ENCODE measurements at places on chromosomes 4 and X. TPM values are rescaled to one million over a fixed set of nuclear protein-coding genes. Genes with fewer than 3 reads are reported as not detected.

GRCh38 chr4:94307231-94307871 is 35.3 kb downstream of the HPGDS start:
- DNase-seq: no peak

- no peak for DNase-seq
These were observed 249.6 kb downstream of the OPHN1 start for GRCh38 chrX:68183612-68184214.

- no peak for DNase-seq
These were observed 59.5 kb upstream of the KDR start for GRCh38 chr4:55184600-55185523.

DNA sequence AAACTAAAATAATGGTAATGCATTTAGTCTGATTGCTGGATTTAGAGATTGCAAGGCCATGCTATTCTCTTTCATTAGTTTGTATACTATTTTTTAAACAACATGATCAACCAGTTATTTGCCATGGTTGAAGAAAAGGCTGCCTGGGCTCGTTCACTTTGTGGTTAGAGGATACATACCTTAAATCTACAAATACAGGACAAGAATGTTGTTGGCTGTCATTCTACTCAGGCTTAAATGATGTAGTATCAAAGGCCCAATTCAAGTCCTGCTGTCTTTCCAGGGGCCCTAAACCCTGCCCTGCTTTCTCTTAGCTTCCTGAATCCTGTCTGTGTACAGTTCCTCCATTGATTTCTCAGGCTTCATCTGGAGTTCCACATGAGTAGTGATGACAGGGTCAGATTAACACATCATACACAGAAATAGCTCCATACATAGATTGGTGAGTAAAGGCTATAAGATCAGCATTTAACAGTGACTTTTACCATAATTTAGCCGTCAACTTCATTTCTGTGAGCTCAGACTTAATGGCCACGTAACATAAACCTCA is 114.9 kb upstream of the GPRIN3 start:
- no peak for DNase-seq

ART3 gene
- total RNA-seq: 22.9 TPM

- DNase-seq: peak; percentile 39
These were observed 53.8 kb upstream of the OTUD4 start for GRCh38 chr4:145234091-145234706.

DNA sequence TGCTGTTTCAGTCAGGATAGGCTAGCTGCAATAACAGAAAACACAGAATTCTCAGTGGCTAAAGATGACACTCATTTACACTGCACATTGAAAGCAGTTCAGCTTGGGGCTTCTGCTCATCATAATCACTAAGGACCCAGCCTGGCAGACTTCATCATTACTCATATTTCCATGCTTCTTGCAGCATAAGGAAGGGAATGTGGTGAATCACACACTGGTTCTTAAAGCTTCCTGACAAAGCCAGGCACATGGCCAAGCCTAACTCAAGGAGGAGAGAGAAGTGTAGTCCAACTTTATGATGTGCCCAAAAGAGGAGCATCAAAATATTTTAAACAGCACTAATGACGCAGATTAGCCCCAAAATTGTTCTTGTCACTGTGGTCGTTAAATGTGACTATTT is 186.5 kb downstream of the BANK1 start:
- DNase-seq: peak; percentile 63

DNA sequence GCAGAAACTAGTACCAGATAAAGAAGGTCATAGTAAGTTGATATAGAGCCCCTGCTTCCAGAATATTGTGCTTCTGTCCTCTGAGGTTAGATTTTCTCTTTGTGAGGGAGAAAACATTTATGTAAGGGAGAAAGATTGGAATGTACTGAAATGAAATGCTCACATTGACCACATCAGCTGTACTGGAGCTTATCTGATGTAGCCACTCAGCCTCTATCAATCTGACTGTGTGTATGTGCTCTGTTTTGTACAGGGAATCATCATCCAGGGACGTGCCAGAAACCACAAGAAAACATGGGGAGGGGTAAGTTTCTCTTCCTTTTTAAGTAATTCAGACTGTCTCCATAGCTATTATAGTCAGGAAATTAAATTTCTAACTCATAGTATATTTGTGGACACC is 56.8 kb downstream of the PRRG1 start:
- DNase-seq: no peak

DNA sequence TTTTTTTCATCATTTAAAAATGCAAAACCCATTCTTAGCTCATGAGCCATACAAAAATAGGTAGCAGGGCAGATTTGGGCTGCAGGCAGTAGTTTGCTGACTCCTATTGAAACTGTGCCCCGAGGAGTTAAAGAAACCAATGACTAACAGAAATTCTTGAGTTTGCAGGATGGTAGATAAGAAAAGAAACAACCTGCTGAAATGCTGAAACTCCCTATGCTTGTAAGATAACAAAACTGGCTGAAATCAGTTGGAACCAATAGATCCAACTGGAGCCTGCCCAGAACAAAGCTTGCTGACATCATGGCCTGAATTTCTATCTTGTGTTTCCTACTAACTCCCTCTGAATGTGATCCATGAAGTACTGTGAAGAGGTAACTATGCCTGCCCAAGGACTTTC is 68.6 kb downstream of the ANOS1 start:
- DNase-seq: no peak

GRCh38 chrX:49001521-49002090 is 458 bp downstream of the GRIPAP1 start:
- no peak for DNase-seq

TMEM150C gene
- total RNA-seq: 29.1 TPM

DNA sequence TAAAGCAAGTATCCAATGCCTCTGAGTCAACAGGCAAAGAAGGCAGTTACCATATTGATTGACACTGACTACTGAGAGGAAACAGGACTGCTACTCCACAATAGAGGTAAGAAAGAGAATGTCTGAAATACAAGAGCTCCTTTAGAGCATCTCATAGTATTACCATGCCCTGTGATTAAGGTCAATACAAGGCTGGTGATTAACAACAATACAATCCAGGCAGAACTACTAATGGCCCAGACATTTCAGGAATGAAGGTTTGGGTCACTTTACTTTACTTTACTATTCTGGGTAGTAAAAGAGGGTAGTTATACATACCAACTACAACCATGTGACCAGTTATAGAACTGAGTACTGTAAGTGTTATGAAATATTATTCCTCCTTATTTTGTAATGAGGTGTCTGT is 44.5 kb downstream of the BRWD3 start:
- no peak for DNase-seq

GRCh38 chrX:24242649-24243175 is 71.2 kb downstream of the SUPT20HL2 start:
- DNase-seq: no peak

CSN1S1 gene
- not detected for total RNA-seq

GRCh38 chrX:2829469-2830246 is 928 bp downstream of the GYG2 start:
- DNase-seq: no peak

DNA sequence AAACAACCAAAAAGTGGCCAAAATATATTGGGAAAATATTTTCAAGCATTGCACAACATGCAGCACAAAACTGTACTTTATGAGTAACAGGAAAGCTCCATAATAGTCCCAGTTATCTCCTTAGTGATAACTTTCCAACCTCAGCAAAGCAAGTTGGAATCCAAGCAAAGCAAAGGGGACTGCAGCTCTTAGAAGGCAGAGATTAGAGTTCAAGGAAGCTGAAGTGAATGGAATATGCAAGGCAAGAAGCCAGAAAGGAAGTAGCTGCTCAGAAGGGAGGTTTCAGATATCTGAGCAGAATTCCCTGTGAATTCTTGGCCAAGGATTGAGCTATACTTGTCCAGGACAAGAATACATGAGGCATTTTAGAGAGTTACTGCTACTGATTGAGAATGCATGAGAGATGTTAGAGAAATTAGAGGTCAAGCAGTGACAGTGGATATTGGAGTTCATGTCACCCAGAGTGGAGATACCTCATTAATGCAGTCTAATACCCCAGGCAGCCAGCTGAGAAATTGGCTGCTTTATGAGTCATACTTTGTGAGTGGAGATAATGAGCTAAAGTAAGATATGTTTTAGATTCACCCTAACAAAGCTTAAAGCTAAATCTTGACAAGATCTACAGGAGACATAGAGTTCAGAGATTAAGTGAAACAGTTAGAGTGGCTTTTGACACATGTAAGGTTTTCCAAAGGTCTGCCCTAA is 102.8 kb downstream of the INPP4B start:
- no peak for DNase-seq

HAUS3 gene
- 17.6 TPM for total RNA-seq

GRCh38 chr4:81954271-81954670 is 419.5 kb downstream of the HNRNPD start:
- no peak for DNase-seq

DNA sequence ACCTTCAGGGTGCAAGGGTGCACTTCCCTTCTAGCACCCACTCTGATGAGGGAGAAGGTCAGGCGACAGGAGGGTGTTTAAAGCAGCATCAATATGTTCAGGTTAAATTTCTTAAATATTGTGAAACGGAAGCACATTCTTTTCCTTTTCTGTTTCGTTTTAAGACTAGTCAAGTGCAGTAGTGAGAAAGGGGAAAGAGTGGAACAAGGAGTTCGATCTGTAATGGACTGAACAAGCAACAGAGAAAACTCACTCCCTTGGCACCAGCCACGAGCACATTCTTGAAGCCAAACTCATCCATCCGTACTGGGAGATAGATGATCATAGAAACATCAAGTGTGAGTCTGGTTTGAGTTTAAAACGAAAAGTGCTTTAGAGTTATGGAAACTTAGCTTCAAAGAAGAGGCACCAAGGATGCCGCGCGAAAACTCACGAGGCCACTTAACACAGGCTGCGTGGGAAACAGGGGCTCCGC is 815 bp downstream of the FAM53A start:
- DNase-seq: no peak

DNA sequence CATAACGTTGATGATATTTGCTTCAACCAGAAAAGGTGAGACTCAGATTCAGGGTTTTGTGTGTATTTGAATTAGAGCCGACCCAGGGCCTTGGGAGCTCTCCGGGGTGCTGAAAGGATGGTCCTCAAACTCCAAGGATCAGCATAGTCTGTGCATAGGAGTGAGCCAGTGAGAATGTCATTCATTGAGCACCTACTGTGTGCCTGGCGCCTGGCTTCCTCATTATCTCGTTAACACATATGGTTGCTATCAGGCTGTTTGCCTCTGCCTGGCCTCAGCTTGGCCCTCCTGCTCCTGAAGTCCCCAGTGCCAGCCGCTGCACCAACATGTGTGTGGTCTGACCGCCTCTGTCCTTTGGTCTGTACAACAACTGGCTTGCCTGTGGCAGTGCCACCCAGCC is 25.1 kb upstream of the JAKMIP1 start:
- no peak for DNase-seq

GRCh38 chr4:52935317-52935716 is 73.2 kb downstream of the RASL11B start:
- DNase-seq: no peak

HOPX gene
- total RNA-seq: 193 TPM

DNA sequence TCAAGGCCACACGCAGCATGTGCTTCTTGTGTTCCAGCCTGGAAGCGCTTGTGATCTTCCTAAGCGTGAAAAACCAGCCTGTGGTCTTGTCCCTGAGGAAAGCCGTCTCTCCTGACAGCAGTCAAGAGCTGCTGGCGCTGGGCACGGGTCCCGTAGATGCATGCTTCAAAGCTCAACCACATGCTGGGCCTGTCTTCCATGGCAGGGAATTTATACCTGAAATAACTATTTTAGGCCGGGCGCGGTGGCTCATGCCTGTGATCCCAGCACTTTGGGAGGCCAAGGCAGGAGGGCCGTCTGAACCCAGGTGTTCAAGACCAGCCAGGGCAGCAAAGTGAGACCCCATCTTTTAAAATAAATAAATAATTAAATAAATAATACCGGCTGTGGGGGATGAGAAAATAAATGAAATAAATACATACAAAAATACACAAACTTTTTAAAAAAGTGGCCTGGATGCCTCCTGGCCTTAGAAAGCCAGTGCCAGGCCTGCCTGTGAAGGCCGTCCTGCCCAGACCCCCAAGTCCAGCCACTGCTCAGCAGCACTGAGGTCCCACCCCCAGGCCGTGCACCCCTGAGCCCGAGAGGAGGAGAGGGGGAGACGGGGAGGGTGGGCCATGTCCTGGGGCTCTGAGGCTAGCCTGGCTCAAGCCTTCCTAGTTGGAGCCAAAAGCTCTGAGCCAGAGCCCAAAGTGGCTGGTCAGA is 10.4 kb downstream of the LRPAP1 start:
- peak; percentile 29 for DNase-seq

ELF2 gene
- 58.7 TPM for total RNA-seq

DNA sequence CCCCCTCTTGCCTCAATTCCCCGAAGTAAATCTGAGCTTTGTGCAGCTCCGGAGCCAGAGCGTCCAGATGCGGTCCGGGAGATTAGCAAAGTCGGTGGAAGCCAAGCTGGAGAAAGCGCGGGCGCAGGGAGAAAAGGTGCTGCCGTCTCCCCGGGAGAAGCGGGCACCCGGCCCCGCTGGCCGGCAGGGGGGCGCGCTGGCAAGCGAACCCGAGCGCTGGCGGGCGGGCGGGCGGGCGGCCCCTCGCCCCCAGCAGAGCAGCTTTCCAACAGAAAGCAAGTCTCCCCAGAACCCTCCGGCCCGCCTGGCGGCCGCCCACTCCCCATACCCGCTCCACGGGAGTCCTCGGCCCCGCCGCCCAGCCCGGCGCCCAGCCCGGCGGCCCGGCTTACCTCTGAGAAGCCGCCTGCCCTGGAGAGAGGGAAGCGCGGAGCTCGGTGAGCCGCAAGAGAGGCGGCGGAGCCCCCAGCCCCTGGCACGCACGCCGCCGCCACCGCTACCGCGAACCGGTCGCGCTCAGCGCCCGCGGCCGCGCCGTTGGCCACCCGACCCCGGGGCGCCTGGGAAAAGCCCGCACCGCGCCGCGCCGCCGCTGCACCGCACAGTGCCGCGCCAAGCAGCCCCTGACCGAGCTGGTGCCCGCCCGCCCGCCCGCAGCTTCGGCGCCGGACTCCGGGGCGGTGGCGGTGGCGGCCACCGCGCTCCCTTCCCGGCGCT is 529 bp upstream of the CITED1 start:
- no peak for DNase-seq

CPZ gene
- 6.8 TPM for total RNA-seq

- DNase-seq: no peak
These were observed 4.8 kb upstream of the EXOSC9 start for GRCh38 chr4:121796283-121796682.

DNA sequence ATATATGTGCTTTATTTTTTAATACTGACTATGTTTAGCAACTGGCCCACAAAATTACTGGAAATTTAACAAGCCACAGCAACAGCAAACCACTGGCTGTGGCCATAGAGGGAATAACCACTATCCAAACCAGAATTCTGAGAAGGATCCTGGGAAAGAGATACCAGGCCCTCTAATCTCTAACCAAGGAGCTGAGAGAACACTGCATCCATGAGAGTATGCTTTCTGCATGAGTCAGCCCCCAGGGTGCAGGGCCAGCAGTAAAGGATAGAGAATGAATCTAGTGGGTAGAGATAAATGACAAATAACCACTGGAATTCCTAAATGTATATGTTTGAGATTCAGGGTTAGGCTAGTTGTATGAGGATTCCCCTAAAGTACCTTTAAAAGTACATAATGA is 221.8 kb downstream of the KIT start:
- DNase-seq: no peak

CTAG1B gene
- not detected for total RNA-seq

NOP14 gene
- total RNA-seq: 20.6 TPM
